ENCODE measurements at places on chromosomes 6 and 20.

DNA sequence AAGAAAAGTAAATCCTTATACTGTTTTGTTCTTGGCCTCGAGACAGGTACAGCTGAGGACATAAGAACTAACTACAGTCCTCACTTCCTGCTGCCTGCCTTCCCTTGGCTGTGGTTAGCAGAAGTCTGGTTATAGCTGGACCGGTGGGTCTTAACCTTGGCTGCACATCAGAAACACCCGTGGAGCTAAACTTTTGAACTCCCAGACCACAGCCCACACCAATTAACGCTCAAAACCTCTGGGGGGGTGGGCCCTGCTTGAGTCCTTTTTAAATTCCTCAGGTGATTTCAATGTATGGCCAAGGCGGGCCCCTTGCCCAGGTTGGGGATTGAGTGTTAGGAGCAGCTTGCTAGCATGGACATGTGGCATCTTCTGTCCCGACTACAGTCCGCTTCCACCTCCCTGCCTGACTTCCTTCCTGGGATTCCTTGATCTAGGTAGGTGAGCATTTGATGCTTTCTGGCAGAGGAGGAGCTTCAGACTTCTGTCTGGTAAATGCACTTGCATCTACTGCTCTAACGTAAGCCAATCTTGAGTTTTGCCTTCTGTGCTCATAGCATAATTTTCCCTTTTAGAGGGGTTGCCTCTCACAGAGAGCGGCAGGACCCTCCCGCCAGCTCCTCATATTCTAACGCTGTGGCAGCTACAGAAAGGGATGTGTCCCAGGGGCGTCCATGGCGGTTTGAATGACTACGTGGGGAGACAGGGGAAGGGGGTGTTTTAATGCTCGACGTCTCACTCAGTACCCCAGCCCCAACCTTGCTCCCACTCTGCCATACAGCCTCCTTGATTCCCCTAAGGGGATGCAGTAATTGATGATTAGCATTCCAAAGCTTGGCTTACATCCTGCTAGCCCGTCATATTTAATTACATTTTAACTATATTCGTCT is 390.1 kb downstream of the ZFAND3 start:
- no peak for DNase-seq

DNA sequence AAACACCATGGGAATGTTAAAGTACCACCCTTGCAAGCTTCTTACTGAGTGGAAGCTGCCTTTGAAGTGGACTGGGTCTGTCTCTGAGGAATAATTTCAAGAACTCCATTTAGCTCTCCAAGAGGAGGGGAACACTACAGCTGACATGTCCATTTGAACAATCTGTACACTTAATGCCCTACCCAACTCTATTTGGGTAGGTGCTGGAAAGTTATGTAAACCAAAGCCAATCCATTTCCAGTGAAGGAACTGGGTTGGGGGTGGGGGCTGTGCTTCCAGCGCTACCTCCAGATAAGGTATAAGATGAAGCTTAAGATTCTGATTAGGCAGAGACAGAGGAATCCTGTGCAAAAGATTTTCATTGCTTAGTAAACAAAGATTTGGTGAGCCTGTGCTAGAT is 122.0 kb downstream of the TCP11 start:
- DNase-seq = no peak

GRCh38 chr6:143372199-143372882 is 78.2 kb downstream of the ADAT2 start:
- DNase-seq = no peak

- DNase-seq = no peak
Measured at GRCh38 chr20:21182832-21183563, 57.1 kb downstream of the KIZ start.

- DNase-seq = no peak
Measured at GRCh38 chr20:44195605-44196004, 8.6 kb upstream of the JPH2 start.

GRCh38 chr20:46357030-46357514 is 48.8 kb upstream of the CDH22 start:
- no peak for DNase-seq

DNA sequence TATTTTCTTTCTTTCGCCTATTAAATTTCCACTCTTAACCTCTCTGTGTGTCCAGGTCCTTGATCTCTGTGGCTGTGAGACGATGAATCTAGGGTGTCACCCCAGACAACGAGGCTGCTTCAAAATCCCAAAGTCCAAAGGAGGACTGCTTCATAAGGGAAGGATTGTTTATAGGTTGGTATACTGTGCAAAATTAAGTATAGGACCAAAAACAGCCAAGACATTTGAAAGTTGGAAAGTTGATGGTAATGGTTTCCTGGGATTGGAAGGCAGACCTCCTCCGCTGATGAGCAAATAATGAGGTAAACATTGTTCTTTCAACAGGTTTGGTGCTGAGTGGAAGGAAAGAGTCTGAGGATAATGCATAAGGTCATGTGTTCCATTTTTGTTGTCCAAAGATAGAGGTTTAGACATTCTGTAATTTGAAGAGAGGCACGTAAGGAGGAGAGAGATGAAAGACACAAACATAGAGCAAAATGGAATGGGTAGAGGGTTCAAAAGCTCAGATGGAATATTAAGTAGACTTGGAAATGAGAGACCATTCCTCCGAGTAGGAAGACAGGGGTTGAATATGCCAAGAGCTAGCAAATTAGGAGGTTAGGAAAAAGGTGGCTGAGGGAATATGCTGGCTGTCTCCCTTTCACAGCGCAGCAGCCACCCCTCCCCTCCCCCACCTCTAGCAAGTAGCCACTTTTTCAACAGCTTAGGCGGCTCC is 24.8 kb downstream of the ZNF311 start:
- no peak for DNase-seq

DNA sequence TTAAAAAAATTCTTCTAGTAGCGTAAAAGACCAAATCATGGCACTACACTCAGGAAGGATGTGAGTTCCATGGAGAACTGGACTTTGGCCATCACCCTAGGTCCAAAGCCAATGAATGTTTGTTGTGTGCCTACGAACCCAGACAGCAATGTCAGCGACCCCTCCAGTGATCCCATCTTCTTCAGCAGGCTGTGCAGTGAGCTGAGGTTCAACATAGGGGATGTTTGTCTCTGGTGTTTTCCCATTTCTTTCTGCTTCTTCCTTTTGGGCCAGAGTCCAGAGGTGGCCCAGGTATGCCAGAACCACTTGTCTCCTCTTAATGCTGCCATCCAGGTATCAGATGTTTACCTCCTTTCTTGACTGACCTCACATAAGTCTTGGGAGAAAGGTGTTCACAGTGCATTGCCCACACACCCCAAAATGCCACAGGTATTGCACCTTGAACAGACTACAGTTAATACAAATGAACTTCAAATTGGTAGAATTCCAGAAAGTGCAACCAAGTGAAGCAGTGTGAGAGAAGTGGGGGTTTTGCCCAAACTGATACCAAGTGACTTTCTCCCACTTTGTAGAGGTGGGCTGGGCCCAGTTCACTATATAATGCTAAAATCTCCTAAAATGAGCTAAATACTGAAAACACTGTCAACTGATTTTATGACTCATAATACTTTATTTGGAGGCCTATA is 14.1 kb downstream of the KIZ start:
- DNase-seq = no peak

GRCh38 chr6:106574741-106575458 is 54.4 kb downstream of the RTN4IP1 start:
- DNase-seq = no peak

GRCh38 chr6:53437557-53438202 is 88.9 kb upstream of the ELOVL5 start:
- no peak for DNase-seq

DNA sequence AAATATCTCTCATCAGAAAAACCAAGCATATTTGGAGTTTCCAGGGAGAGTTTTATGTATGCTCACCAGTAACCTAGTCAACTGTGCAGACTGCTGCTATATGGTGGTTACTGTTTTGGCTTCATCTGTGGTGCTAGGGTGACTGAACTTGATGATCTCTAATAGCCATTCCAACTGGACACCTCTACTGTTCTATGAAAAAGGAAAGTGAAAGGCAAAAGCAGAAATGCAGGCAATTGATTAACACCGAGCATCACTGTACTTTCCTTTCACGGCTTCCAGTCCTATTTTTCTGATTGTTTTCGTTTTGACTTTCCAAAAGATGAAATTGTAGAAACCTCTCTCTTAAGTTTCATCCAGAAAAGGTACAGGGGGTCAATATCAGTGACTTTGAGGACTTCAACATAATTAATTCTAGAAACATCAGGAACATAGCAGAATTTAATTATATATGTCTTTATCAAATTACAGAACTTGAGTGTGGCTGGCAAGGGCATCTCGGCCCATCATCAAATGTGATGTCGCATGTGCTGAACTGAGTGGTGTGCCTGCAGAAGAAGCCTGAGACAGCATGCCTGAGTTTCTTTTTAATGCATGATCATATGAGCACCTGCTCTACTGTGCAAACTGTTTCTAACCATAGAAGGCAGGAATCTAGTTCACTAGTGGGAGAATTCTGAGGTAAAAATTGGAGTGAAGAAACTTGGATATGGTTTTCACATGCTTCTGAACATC is 464.3 kb upstream of the FLRT3 start:
- no peak for DNase-seq

- no peak for DNase-seq
Measured at GRCh38 chr6:28167068-28167467, 25.4 kb downstream of the ZKSCAN8 start.

DNA sequence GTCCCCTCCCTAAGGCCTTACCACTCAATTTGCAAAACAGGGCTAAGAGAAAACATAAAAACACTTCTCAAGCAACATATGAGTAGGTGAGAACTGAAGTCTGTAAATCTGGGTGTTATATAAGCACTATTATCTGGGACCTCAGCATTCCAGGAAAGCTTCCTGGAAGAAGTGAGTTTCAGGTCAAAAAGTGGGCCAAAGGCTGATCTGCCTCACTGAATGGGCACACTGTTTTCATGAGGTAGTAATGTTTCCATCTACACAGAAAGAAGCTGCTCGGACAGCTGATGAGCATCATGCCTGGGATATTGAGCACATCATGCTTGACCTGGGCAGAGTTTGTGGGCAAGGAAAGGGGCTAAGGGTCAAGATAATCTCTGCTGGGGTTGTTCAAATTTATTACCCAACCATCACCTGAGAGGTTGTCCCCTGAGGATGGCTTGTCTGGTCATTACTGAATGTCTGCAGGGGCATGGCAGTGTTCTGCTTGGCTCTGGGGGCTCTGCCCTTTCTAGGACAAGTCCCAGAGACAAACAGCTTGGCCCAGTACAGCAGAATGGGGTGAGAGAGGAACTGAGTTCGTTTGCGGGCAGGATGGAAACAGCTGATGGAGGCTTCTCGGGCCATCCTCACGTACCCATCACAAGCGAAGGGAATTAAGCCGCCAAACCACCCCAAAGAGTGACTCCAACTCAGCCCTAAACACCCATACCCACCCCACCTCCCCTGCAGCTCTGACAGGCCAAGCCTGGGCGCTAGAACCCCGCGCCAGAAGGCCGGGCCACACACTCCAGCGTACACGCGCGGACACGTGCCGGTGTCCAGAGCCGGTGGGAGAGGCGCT is 1.2 kb upstream of the SYNJ2 start:
- no peak for DNase-seq

DNA sequence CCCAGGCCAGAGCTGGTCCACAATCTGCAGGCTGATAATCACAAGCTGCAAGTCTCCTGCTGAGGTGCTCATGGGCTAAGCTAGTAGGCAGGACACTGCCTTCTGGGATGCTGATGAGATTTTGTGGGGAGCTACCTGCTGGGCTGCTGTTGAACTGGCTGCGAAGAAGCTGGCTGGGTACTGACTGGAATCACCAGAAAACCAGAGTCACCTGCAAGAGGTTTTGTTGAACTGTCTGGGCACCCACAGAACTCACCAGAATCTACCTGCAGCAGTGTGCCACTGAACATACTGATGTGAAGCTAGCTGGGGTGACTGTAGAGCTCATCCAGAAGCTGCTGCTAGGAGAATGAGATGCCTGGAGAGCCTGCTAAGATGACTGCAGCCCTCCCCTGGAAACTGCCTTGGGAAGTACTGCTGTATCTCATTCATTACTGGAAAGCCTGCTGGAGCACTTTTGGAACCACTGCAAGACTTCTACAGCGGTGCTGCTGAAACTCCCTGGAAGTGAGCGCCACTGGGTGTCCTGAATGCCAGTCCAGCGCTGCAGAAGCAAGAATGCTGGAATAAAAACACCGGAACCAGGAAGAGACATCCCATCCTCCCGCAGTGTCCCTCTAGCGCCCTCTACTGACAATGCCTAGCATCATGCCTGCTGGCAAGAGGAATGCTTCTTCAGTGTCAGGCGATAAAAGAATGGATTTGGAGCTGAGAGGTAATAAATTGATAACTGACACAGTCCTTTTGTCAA is 64.9 kb upstream of the ARHGAP18 start:
- no peak for DNase-seq

DNA sequence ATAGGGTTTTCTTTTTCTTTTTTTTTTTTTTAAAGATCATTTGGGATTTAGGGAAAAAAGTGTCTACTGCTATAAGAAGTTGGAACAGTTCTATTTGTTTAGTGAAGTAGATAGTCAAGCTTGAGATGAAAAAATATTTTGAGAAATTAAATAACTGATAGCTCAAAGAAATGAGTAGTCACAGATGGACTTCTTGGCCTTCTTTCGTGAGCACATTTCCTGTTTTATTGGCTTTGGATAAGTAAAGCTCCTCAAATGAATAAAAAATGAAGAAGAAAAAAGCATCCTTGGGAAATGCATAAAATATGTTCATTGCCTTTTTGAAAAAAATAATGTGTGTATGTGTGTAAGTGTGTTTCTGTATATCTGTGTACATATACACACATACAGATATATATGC is 515.9 kb downstream of the GRIK2 start:
- DNase-seq = no peak

- DNase-seq = no peak
Measured at GRCh38 chr6:34867484-34867883, 20.4 kb downstream of the TAF11 start.

- no peak for DNase-seq
Measured at GRCh38 chr6:124917769-124918168, 44.5 kb upstream of the RNF217 start.

GRCh38 chr6:33677143-33677660 is 34.3 kb downstream of the UQCC2 start:
- no peak for DNase-seq

- no peak for DNase-seq
Measured at GRCh38 chr6:32107406-32107805, 1.7 kb downstream of the TNXB start.

GRCh38 chr6:40620574-40621240 is 33.5 kb upstream of the LRFN2 start:
- no peak for DNase-seq

GRCh38 chr20:36862857-36863668 is 12.9 kb upstream of the TLDC2 start:
- DNase-seq = no peak

GRCh38 chr6:99219788-99220187 is 129.7 kb downstream of the FAXC start:
- DNase-seq = no peak

DNA sequence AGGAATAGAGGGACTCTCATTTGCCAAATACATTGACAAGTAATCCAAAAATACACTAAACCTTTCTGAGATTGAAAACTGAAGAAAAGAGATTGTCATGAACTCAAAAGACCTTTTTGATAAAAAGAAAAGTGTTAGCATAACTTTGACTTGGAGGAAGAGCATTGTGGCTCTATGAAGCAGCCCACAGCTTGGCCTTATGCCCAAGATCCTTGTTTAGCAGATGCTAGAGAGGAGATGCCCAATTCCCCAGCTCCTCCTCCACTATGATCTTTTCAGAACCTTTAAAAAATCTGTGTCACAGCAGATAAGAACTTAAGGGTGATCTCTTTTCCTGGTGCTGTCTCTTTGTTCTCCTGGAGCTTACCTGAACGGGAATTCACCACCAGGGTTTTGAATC is 35.8 kb upstream of the IGF2R start:
- DNase-seq = no peak
